ENCODE measurements at places on chromosomes 3 and 15.

- no peak for DNase-seq
These were observed 33.0 kb upstream of the LARS2 start for GRCh38 chr3:45355351-45355750.

DNA sequence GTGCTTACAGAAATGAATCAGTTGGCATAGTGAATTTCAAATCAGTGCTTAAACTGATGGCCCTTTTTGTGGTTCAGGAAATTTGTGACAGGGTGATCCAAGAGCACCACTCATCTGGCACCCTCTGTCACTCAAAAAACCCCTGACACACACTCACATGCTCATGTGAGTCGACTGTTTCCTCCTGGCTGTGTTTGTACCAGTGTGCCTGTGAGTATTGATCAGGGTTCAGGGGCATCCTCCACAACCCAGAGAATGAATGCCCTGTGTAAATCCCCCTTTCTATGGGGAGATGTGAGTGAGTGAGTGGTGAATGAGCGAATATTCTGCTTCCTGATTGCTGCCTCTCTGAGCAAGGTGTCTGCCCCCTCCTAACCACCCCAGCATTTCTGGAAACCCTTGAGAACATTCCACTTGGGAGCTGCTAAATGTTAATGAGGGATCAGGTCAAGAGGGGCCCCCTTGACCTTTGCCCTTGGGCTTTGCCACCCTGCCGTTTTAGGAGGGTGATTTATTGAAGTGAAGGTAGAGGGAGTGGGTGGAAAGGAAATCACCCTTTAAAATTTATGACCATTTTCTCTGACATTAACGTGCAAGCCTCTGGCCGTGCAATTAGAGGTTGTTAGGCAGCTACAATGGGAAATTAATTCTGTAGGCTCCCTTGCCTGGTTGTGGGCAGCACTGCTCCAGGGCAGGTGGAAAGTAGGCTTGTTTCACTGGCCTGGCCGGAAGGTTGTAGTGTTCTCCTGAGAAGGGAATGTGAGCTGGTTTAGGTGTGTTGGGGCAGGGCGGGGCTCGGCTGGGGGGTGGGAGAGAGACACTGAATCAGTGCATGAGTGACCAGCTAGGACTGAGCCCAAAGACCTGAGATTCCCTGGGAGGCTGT lies 87.2 kb downstream of the SLCO3A1 start:
- DNase-seq = no peak

DNA sequence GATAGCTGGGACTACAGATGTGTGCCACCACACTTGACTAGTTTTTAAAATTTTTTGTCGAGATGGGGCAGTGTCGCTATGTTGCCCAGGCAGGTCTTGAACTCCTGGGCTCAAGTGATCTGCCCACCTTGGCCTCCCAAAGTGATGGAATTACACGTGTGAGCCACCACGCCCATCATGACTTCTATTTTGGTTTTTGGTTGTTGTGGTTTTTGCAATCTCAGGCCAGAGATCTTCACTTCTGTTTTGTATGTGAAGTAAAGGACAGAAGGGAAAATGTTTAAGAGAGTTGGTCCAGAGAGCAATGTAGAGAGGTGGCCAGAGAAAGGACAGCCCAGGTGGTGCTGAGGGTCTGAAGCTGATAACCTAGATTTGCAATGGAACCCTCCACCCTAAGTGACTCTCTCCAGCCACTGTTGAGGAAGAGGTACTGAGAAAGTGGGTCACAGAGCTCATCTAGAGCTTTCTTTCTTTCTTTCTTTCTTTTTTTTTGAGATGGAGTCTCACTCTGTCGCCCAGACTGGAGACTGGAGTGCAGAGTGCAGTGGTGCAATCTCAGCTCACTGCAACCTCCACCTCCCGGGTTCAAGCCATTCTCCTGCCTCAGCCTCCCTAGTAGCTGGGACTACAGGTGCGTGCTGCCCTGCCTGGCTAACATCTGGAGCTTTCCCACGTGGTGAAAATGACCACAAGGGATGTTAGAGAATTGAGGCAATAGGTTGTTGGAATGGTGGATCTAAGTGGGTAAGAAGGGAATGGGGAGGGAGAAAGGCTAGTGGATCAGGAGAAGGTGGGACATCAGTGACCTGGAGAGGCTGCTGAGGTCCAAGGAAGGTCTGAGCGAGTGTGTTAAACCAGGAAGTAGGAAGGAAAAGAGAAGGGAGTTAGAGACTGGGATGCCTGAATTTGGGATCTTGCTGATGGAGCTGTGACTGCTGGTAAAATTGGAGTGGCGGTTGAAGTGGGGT lies 22.4 kb upstream of the SEMA4B start:
- no peak for DNase-seq

- peak; percentile 84 for DNase-seq
These were observed 106.7 kb upstream of the TNIK start for GRCh38 chr3:171566803-171567422.

DNA sequence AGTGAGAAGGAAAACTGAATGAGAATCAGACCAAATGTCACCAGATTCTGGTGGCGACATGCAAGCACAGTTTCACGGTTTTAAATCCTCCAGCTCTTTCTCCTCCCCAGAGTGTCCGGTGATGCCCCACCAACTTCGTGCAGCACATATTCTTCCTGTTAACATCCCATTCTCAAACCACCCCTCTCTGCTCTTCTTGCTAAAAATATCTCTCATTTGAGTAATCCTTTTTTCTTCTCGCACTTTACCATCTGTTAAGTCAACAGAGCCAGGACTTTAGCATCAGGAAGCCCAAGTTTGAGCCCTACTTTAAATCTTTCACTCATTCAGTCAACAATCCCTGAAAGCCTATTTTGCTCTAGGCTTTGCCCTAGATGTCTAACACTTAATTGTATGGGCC lies 68.2 kb upstream of the VGLL4 start:
- peak; percentile 22 for DNase-seq

- DNase-seq = no peak
These were observed 188.0 kb upstream of the NR2F2 start for GRCh38 chr15:96142498-96142897.

- DNase-seq = no peak
These were observed 75.8 kb upstream of the LIPC start for GRCh38 chr15:58355973-58356372.

DNA sequence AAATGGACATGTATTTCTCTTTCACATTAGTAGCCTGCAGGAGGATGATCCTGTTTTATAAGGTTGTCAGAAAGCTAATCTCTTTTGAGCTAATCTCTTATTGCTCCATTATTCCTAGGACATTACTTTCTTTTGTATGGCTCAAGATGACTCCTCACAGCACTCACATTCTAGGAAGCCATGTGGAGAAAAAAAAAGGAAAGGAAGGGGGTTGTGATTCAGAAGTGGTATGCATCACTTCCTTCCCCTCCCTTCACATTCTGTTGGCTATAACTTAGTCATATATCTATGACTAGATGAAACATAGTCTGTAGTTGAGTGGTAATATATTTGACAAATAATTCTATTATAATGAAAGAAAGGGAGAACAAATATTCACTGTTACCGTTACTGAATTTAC lies 168.8 kb upstream of the TTC14 start:
- DNase-seq = no peak

DNA sequence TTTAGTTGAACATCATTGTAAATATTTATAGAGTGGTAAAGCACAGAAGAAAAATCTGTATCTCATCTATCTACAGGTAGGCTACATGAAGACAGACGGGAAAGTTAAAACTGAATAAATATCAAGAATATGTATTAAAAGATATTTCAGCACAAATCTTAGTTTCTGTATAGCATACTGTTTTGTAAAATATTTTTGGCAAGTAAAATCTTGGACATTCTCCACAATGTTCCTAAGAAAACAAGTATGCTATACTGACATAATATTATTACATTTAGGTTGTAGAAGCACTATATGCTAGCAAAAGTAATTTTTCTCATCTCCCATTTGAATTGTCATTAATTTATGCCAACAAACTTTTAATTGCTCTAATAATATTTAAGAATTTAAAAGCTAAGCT lies 326.4 kb upstream of the ARL6 start:
- no peak for DNase-seq

DNA sequence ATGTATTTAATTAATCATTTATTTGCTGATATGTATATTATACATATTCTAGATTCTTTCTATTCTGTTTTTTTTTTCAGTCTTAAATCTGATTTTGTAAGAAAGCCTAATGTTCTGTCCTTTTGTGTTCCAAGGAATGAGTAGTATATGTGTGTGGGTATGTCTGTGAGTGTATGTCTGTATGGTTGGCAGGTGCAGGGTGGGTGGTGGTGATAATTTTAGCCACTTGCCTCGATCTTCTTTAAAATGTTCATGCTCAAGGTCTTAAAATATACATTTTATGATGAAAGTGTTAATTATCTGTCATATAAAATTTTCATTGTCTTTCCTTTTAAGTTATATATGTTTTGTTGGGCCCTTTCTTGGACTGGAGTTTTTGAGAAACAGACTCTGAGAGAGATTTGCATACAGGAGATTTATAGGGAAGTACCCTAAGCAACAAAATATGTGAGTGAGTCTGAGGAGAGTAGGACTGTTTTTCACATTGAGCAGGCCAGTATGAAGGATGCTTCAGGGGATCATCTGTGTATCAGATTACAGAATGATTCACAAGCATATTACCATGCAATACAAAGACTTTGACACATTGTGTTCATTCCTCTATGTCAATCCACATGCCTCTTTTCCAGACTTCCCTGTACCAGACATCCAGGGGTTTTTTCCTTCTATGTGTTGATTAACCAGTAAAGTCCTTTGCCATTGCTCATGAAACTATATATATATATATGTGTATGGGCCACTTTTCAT lies 211.0 kb upstream of the DPPA4 start:
- no peak for DNase-seq

- DNase-seq = no peak
These were observed 222.0 kb downstream of the P3H2 start for GRCh38 chr3:189898559-189899153.

DNA sequence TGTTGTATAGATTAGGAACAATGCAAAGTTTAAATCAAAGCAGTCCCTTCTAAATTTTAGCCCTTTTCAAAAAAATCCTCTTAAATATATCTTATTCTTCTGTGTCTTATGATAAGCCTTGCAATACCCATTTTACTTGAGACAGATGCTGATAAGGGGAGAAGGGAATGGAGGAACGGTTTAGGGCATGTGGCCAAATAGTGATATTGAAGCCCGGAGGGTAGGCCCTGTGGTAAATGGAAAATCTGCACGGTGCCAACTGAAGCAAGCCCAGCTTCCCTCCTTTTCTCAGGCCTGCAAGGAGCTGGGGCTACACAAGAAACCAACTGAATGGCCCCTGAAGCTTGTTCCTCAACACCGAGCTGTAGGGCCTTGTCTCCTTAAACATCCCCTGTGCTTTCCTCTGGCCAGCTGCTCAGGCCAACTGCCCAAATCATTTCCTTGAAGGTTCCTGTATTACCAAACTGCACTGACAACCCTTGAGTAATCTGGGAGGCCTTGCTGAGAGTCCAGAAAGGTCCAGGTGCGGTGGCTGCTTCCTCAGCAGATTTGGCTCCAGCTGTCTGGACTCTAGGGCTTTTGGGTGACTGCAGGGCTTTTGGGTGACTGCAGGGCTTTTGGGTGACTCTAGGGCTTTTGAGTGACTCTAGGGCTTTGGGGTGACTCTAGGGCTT lies 67.2 kb downstream of the NCEH1 start:
- peak; percentile 45 for DNase-seq

- no peak for DNase-seq
These were observed 82.3 kb downstream of the TNIK start for GRCh38 chr3:171377859-171378258.

GRCh38 chr15:28989239-28989830 lies 103.6 kb downstream of the APBA2 start:
- DNase-seq = peak; percentile 28

DNA sequence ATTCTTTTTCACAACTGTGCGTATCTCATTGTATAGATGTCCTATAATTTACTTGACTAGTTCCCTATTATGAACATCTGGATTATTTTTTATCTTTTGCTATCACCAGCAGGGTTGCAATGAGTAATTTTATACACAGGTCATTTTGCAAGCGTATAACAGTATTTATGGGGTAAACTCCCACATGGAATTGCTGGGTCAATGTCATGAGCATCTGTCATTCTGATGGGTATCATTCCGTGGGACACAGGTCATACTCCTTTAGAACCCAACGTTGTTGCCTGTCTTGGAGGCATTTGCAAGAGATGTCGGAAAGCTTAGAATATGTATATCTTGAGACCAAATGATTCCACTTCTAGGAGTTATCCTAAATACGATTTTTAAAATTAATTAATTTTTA lies 12.9 kb downstream of the BHLHE40 start:
- DNase-seq = no peak

- DNase-seq = no peak
These were observed 273.3 kb upstream of the ICE2 start for GRCh38 chr15:60751985-60752952.

GRCh38 chr3:23829242-23829934 lies 23.6 kb downstream of the UBE2E1 start:
- DNase-seq = no peak

DNA sequence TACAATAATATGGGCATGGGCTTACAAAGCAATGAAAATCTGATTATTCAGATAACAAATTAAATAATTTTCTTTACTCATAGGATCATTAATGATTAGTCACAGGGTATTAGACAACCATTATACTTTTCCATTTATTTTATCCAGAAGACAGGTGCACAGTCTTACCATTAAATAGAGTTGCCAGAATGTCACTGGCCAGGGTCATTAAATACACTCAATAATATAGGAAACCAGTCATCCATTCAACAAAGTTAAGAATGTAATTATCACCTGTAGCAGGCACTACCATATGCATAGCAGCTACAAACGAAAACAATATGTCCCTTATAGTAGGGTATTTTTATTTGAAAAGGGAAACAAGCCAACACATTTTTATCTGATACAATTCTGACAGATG lies 16.1 kb downstream of the ROBO1 start:
- DNase-seq = no peak

DNA sequence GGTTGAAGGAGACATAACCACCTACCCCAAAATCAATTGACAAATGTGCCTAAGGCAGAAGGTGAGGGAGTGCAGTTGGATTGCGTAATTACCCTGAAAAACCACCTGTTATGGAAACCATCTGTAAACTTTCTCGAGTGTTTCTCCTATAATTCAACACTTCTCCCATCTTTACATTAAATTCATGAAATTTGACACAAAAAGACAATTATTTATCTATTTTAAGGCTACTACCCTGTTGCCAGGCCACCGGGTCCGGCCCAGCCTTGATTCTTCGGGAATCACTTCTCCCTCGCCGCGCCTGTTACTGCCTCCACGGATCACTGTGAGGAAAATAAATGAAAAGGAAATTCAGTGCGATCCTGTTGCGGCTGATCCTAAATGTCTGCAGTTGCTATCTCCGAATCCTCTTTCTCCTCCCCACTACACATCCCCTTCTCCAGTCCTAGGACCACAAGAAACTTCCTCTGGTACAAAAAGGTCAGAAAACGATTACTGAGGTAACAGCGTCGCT lies 646 bp downstream of the IQCB1 start:
- no peak for DNase-seq

GRCh38 chr3:51350751-51351150 lies 34.3 kb upstream of the MANF start:
- no peak for DNase-seq

- no peak for DNase-seq
These were observed 135.9 kb downstream of the KLHL25 start for GRCh38 chr15:85658816-85659215.

GRCh38 chr15:68553994-68554720 lies 24.6 kb upstream of the CORO2B start:
- DNase-seq = peak; percentile 31

Data from NCI-H446 (cell line).